Stimulated activated CD4-positive, alpha-beta T cell treated with anti-CD3 and anti-CD28 coated beads, Interleukin-4, amount 100 ng/mL, for 1 hour (primary cell): ENCODE measurements at places on chromosomes 5 and 9.

DNA sequence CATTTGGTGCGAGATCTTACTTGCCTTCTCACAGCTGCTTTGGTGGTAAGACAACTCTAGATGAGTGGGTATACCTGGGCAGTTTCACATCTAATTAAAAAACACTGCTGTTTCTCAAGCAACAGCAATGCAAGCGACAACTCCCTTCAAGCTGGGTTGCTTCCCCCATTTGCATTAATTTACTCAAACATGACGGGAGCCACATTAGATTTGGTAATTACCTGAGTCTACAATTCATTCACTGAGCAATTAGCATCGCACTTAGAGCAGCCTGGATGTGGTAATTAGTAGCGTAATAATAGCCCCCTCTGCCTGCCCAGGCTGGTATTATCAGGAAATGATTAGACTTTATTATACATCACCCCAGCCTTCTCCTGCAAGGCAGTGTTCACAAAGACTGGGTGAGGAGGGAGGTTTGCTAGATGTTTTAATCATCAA lies 73.4 kb downstream of the FBXO38 start:
- DNase-seq: no peak

GRCh38 chr9:136950656-136951276 lies 1.3 kb upstream of the LCN12 start:
- DNase-seq: no peak

DNA sequence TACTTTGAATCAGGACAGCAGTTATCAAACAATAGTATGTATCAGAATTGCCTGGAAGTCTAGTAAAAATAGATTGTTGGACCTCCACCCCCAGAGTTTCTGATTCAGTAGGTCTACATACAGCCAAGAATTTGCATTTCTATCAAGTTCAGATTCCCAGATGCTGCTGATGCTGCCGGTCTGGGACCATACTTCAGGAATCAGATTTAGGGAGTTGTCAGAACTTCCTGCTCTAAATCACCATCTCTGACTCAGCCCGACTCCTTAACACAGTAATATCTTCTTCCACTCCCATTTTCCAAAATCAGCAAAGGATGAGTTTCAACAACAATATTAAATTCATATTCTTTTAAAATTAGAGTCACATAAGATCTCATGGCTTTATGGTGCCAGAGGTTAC lies 227.2 kb upstream of the TMEM161B start:
- DNase-seq: no peak

- no peak for DNase-seq
These were observed 45.6 kb downstream of the SLC1A3 start for GRCh38 chr5:36651761-36652685.

GRCh38 chr5:98635656-98636055 lies 137.8 kb upstream of the RGMB start:
- no peak for DNase-seq

GRCh38 chr9:14935106-14935751 lies 25.0 kb upstream of the FREM1 start:
- DNase-seq: no peak

DNA sequence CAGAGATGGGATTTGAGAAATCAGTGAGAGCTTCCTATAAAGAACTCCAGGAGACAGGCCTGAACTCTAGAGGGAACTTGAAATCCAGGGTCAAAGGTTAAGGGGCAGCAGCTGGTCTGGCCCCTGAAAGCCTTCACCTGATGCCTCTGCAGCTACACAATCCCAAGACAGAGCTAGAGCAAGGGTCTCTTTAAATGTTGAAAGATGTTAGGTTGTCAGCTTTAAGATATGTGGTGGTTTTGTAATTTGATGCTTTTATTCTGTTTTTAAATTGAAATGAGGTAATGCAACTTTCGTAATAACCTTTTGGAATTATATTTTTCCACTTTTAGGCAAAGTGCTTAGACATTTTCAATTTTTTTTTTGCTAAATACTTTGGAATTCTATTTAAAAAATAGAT lies 2.4 kb downstream of the SOWAHA start:
- DNase-seq: no peak

GRCh38 chr9:93600504-93600903 lies 24.1 kb downstream of the PHF2 start:
- DNase-seq: no peak

- no peak for DNase-seq
These were observed 613.0 kb upstream of the CCNG1 start for GRCh38 chr5:162824360-162824759.
